ENCODE measurements at places on chromosomes 12 and 14.

DNA sequence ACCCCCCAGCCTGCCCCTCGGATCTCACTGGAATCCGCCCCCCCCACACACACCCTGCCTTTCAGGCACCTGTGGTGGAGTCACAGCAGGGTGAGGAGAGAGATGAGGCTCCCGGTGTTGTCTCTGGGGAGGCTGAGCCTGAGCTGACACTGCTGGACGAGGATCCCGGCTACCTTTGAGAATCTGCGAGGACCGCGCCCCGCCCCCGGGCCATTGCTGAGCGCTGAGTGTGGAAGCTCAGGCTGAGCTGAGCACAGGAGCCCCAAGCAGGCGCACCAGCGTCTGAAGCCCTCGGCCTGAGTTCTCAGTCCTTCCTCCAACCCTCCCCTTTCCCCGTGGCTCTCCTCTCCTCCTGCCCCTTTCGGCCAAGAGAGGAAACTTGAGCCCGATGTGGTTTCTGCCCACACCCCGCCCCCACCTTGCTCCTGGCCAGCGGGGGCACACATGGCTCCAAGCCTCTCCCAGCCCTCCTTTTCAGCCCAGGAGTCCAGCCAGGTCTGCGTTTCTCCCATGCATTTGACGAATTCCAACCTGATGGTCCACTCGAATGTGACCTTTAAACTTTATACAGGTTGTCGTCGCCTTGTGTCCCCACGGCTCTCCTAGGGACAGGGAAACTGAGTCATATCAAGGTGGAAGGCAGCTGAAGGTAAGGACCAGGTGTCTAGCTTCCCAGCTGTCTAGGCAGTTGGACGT, at the start of gene NFE2:
NFE2 (minus strand) TSS at position 284 of the 696 bp plus-strand sequence. CDS start 5,767 bp downstream, outside the sequence.
- H3K4me3 ChIP-seq = peak within 1 kb of the TSS; percentile 65
- peaks cover 4% of the 10 kb centered on the region for H3K36me3 ChIP-seq
- no peak within 1 kb of the TSS for H3K27ac ChIP-seq

- no peak for DNase-seq
- no peak overlapping the region for H3K4me3 ChIP-seq
- H3K36me3 ChIP-seq = no peaks in the 10 kb centered on the region
- H3K27ac ChIP-seq = no peak overlapping the region
- peaks cover under 1% of the 10 kb centered on the region for H3K27me3 ChIP-seq
- H3K4me1 ChIP-seq = no peaks in the 10 kb centered on the region
Observed at GRCh38 chr12:79560225-79560889, 130.4 kb downstream of the PAWR start.

GRCh38 chr12:91264178-91264577, 81.6 kb upstream of the DCN start:
- no peak overlapping the region for H3K27ac ChIP-seq
- H3K4me3 ChIP-seq = no peak overlapping the region
- H3K27me3 ChIP-seq = peaks cover 4% of the 10 kb centered on the region
- H3K4me1 ChIP-seq = no peaks in the 10 kb centered on the region

DNA sequence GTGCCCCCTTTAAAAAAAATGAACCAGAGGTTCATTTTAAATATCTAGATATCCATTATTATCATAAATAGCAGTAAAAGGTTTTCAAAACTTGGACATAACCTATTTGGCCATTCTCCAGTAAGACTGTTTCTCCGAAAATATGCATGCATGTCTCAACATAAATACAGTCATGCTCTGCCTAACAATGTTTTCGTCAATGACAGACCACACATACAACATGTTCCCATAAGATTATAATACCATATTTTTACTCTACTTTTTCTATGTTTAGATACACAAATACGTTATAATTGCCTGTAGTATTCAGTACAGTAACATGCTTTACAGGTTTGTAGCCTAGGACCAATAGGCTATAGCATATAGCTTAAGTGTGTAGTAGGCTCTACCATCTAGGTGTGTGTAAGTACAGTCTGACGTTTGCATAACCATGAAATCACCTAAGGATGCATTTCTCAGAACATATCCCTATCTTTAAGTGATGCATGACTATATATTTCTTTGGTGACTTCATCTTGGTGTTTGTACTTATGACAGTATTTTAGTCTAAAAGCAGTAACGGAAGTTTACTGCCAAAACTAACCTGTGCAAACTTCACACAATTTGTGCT, 3.2 kb downstream of the TMEM19 start:
- peaks cover 19% of the 10 kb centered on the region for H3K4me1 ChIP-seq
- no peak overlapping the region for H3K27ac ChIP-seq
- DNase-seq = no peak

DNA sequence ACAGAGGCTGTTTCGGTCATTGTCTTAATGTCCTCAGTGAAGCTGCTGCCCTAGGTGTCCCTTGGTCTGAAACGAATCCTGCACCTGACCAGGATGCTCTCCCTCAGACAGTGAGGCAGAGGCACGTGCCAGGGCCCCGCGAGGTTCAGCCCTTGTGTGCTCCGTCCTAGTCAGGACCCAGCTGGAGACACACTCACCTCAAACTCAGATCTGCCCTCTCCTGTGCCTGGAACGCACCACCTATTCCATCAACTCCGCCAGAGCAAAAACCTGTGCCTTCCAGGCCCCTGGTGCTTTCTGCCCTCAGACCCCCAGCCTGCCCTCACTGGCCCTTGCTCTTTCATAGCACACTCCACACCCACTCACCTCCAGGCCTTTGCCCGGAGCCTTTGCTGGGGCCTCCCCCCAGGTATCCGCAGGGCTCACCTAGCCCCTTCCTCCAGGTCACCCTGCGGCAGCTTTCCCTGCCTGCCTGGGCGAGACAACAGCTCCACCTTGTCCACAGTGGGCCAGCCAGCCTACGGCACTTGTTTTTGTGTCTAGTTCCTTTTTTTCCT, 150.6 kb downstream of the BCL11B start:
- DNase-seq = no peak
- H3K4me3 ChIP-seq = no peak overlapping the region
- H3K27me3 ChIP-seq = peaks cover 5% of the 10 kb centered on the region
- H3K36me3 ChIP-seq = peaks cover 2% of the 10 kb centered on the region
- H3K27ac ChIP-seq = no peak overlapping the region

DNA sequence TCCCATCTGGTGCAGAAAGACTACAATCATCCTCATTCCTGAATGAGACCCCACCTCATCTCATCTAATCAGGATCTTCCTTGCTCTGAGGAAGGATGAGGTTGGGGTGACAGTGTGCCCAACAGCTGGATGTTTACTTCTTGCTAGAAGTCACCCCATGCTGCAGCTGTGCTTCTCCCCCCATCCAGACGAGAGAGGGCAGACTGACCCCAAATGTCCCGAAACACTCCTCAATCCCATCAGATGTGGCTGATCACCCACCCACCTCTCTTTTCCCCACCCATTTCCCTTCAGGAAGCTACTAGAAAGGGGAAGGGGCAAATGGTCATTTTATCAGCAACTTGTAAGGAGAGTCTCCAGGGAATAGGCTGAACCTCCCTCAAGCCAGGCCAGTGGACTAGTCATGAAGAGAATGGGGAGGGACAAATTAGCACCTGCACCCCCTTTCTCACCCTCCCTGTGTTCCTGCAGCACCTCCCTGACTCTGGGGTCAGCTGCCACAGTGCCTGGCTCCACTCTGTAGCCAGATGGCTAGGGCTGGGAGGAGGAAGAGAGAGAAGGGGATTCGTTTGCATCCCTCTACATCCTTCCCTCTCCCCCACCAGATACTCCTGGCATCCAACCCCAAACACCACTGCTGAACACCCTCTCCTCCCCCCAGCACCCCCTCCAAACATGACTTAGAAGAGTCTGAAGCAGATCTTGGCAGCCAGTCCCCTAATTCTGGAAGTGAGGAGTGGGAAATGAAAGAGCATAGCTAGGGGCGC, 2.8 kb upstream of the BAZ2A start:
- H3K27me3 ChIP-seq = no peaks in the 10 kb centered on the region
- peaks cover 7% of the 10 kb centered on the region for H3K36me3 ChIP-seq
- H3K4me3 ChIP-seq = peak overlapping the region; percentile 99
- H3K4me1 ChIP-seq = peaks cover 64% of the 10 kb centered on the region
- H3K27ac ChIP-seq = peak overlapping the region; percentile 98

DNA sequence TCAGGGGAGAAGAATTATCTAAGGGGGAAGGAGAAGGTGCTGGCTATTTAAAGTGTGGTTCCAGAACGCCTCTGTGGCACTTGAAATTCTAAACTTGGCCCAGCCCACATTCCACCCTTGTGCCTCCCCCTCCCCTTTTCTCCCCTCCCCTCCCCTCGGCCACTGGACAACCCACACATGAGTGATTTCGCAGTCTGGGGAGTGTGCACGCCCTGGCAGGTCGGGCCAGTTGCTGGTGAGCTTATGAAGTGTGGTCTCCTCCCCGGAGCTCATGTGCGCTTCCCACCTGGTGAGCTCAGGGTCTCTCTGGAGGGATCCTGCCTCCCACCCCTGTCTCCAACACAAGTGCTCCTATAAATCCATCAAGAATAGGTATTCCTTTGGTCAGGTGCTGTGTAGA, at the start of gene SLC6A13:
SLC6A13 (minus strand) TSS at position 20 of the 400 bp plus-strand sequence. CDS start 2,784 bp downstream, outside the sequence.
- no peaks in the 10 kb centered on the region for H3K36me3 ChIP-seq
- H3K4me3 ChIP-seq = no peak within 1 kb of the TSS
- H3K27ac ChIP-seq = no peak within 1 kb of the TSS
- peaks cover 37% of the 10 kb centered on the region for H3K27me3 ChIP-seq
- DNase-seq = no peak
- H3K4me1 ChIP-seq = no peaks in the 10 kb centered on the region

DNA sequence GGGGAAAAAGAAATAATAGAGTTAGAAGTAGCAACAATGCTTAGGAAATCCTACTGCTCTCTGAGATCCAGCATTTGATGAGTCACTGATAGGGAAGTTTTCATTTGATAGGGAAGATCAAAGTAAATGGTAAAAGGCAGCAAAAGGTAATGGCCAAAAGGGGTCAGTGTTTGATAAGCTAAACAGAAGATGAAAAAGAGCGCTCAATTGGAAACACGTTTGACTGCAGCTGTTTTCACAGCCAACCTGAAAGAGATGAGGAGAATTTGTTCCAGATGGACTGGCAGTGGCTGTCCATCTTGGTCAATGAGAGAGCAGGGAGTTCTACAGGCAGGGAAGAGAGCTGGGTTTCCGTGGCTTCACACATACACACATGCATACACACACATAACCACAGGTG, 264.2 kb downstream of the TMEM132C start:
- DNase-seq = no peak
- no peaks in the 10 kb centered on the region for H3K36me3 ChIP-seq
- H3K4me1 ChIP-seq = no peaks in the 10 kb centered on the region
- H3K4me3 ChIP-seq = no peak overlapping the region

- no peak for DNase-seq
- peaks cover 4% of the 10 kb centered on the region for H3K36me3 ChIP-seq
- no peaks in the 10 kb centered on the region for H3K4me1 ChIP-seq
- peak within 1 kb of the TSS; percentile 71 for H3K4me3 ChIP-seq
- H3K27ac ChIP-seq = no peak within 1 kb of the TSS
Observed at GRCh38 chr12:109833307-109834189, at the start of gene TRPV4. Gene TRPV4 (minus strand): TSS chr12:109833398. CDS start chr12:109814796, 18,602 bp downstream.
